GM04503 (cell line): ENCODE measurements at places on chromosomes 13 and 19.

GRCh38 chr13:30618186-30618929, 638 bp downstream of the USPL1 start:
- DNase-seq = no peak

- no peak for DNase-seq
Measured at GRCh38 chr13:40336228-40337221, 329.9 kb downstream of the FOXO1 start.

- DNase-seq = no peak
Measured at GRCh38 chr13:75399879-75400217, 82.1 kb downstream of the TBC1D4 start.

DNA sequence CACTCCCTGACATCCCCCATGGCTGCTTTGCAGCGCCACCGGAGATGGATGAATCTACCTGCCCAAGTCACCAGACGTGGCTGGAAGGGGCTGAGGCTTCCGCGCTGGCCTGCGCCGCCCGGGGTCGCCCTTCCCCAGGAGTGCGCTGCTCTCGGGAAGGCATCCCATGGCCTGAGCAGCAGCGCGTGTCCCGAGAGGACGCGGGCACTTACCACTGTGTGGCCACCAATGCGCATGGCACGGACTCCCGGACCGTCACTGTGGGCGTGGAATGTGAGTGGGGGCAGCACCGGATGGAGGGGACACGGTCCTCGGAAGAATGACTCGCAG, 4.6 kb downstream of the ICAM5 start:
- DNase-seq = no peak
